Hematopoietic multipotent progenitor cell treated with erythropoietin and hydrocortisone succinate and interleukin-3 and kit ligand, for 15 days (in vitro differentiated cells): ENCODE measurements at places on chromosomes 7 and 10.

GRCh38 chr10:36224431-36224985 lies 582.4 kb upstream of the FZD8 start:
- no peak for DNase-seq

DNA sequence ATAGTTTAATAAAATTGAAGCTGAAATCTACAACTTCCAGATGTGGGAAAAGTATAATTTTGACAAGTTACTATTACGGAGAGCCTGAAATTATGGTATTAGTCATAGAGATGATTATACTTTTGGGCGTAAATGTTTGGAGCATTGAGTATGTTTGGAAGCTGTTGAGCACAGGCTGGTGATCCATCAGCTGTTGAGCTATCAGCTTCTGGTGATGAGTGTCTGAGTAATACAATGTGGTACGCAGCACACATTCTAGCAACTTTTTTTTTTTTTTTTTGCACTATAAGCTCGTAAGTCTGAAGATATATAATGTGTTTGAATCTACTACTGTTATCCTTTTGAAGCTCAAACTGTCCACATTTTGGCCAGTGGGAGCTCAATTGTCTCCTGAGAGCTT lies 123.4 kb downstream of the ATE1 start:
- DNase-seq, result no peak

DNA sequence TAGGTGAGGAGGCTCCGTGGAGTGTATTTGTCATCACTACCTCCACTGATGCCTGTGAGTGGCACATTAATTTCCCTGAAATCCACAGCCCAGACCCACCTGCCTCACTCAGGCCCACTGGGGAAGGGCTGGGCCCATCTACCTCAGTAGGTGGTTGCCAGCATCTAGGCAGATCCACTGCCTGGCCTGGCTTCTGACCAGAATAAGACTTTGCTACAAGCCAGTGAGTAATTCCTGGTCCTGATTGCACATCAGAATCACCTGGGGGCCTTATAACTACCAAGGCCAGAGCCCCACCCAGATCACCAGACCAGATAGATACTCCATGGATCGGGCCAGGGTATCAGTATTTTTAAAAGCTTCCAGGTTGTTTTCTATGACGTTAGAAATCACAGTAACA lies 37.5 kb upstream of the PLEKHA1 start:
- no peak for DNase-seq

DNA sequence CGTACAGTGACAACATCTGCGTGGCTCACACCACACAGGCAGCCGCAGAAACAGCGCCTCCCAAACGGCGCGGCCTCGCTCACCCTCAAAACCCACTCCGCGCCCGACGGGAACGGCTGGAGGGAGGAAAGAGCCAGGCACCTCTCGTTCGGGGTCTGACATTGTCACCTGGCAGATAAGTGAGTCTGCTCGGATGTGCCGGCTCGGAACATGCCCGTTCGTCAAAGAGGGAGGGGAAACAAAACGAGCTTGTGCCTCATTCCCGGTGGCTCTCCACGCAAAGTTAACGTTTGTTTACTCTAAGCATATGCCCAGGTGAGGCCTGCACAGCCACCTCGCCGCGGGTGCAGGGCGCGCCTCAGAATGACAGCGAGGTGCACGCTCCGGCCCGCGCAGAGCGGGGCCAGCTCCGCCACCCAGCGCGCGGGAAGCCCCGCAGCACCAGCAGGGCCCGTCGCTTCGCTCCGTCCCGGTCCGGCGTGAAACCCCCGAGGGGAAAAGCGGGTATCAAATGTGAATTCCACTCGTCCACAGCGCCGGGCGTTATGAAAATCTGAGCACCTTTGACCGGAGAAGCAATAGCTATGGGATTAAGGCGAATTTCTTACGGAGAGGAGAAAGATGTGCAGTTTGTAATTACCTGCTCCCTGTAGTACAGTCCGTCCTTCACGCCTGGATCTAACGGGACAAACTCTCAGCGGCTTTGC lies 13.1 kb downstream of the CNPY1 start:
- no peak for DNase-seq

- DNase-seq, result no peak
Observed at GRCh38 chr7:85424298-85424697, 237.4 kb upstream of the SEMA3D start.

DNA sequence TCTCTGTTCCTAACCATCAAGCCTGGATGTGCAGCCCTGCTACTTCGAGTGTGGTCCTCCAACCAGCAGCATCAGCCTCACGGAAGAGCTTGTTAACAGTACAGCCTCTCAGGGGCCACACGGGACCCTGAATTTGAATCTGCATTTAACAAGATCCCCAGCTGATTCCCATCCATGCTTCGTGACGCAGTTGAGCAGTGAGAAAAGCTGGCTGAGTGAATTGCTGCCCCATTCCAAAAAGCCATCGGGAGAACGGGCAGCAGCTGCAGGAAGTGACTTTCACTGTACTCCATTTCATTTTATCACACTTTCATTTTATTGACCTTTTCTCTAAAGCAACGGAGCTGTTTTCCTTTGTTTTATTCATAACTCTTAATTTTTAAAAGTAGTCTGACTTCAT lies 22.5 kb downstream of the FAM171A1 start:
- DNase-seq, result no peak

DNA sequence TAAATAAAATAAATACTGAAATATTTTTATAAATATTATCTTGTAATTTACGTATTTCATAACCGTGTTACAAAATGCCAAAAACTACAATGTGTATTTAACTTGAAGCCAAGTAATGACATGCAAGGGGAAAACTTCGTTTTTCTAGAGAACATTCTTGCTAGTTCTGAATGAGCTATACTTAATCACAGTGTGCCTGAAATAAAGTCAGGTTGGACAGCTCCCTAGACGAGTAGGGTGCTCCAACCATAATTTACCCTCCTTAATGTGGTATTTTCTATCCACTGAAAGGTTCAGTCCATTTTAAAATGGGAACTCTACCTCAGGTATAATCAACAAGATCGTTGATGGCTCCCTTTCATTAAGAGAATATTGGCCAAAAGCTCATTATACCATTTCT lies 194.5 kb upstream of the AHR start:
- no peak for DNase-seq

DNA sequence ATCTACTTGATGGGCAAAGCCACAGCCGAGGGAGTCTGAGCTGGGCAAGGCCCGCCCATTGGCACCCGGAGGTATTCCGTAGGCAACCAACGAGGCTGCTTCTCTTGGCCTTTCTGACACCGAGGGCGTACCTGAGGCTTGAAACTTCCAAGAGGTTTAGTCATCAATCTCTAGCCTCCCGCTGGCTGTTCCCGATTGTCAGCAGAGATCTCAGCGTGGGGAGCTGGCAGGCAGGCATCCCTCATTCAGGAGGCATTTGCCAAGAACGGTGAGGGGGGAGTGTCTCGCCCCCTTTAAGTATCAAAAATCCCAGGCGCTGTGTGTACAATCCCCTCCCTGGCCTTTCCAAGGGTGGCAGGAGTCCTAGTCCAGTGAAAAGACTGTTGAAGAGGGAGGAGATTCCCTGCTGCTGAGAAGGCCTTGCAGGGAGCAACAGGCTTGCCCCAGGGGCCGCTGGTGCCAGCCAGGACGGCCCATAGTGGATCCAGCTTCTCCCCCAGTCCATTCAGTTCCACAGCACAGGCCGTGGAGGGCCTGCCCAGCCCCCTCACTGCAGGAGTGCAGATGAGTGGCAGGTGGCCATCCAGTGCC lies 39.7 kb downstream of the OAT start:
- no peak for DNase-seq

DNA sequence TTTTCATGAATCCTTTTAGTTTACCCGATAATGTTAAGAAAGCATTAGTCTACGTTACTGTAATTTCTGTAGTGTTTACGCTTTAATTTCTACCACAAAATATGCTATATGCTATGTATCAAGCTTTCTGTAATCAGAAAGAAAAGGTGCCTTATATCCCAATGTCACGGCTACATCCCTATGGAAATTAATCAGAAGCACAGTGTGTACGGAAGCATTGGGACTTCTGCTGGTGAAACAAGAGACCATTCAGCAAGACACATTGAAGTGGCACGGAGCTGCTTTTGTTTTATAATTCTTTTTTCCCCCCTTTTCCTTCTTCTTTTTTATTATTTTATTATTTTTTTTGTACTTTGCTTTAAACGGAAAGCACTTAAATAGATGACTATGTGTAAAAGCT lies 31.2 kb upstream of the SH2B2 start:
- no peak for DNase-seq

GRCh38 chr7:47303014-47303694 lies 278.8 kb downstream of the TNS3 start:
- DNase-seq, result no peak

DNA sequence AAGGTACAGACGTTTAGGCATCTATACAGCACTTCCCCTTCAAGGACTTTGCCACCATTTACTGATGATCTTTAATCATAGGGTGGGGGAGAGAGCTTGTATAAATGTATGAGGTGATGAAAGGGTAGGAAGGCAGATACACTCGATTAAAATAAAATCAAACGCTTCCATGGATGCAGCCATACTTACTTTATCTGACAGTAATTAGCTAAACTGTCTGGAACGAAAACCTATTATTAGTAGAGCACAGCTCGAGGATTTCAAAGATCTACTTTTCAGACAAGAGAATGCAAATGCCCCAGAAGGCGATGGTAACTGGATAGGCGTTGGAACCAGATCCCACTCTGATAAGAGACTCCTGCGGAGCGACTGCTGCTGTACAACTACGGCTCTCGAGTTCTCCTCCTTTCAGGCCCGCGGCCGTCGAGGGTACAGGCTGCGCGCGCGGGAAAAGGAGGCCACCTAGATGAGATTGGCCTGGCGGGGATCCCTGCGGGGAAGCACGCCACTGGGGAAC lies 3.1 kb upstream of the NKX2-3 start:
- no peak for DNase-seq

- DNase-seq, result no peak
Observed at GRCh38 chr7:18572885-18573284, 77.3 kb downstream of the HDAC9 start.

GRCh38 chr10:62231805-62232204 lies 36.8 kb downstream of the RTKN2 start:
- no peak for DNase-seq

DNA sequence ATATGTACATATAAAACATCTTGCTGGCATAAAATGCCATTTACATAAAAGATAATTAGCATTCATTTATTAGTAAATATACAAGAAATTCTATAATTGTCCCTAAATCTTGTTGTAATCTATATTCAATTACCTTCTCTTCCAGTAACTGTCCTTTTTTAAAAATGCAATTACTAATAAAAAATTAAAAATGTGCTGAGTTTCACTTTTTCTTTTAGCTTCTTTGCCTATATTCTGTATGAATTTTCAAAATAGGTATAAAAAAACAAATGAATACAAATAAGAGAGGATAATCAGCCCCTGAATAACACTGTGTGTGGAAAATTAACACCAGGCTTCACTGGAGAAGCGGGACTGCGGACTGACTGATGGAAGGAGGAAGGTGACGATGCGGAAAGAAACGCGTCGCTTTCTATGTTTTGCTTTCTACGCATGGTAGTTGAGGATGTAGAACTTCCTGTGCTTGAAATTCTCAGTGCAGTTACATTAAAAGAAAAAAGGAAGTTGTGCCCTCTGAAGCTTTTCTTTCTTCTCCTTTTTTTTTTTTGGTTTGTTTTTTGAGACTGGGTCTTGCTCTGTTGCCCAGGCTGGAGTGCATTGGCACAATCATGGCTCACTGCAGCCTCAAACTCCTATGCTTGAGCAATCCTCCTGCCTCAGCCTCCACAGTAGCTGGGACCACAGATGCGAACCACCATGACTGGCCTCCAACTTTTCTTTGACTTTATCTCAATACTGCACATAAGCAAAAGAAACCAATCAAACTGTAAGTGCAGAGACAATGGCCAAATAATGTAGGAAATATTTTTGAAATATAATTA lies 7.4 kb upstream of the ZMYND11 start:
- DNase-seq, result no peak

GRCh38 chr7:136174477-136175125 lies 197.4 kb upstream of the MTPN start:
- DNase-seq, result no peak

DNA sequence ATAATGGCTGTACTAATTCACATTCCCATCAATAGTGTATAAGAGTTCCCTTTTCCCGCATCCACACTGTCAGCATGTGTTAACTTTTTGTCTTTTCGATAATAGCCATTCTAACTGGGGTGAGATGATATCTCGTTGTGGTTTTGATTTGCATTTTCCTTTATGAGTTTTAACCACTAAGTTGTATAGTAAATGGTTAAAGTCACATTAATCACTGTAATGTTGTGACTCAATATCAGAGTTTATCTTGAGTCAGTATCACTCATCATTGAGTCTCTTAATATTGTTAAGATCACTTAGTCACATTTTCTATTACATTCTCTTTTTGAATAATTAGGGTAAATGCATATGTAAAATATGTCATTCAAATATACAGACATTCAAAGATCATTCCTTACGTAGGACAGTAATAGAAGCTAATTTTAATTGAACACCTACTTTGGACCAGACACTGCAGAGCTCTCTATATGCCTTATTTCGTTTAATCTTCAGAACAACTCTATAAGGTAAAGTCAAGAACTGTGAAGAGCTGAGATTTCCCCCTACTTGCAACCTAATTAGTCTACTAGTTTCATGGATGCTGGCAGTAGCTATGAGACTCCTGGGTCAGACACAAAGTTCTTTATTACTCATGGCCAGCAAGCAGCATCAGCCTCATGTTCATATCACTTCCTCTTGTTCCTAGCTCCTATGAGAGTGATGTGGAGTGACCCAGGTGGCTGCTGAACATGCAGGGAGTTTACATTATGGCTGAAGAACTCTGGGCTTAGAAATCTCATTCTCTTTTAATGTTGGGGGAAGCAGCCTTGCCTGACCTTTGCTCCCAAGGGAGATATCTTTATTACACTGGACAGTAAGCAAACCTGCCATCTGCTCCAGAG lies 30.5 kb downstream of the CREB5 start:
- no peak for DNase-seq

DNA sequence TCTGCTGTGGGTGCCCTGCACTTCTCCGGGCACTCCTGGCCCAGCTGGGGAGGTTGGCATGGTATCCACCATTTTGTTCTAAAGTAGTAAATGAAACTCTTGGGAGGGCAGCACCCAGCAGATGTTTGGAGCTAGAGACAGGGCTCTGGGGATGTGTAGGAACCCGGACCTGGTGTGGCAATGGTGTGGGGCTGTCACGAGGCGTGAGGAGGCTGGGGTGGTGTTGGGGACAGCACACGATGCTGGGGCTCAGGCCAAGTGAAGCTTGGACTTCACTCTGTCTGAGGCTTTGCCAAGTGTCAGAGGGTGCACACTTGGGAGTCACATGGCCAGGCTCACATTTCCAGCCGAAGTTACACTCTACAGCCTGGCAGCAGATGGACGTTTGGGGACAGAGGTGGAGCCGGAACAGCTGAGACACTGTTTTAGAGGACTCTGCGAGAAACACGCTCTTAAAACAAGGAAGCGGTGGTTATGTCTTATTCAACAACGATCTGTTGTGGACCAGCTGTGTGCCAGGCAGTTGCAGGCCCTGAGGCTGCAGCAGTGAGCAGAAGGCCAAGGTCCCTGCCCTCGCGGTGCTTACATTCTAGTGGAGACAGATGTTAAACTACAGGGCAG lies 118.2 kb downstream of the CUX1 start:
- DNase-seq, result no peak
